ENCODE measurements at places on chromosomes 7 and 10.

DNA sequence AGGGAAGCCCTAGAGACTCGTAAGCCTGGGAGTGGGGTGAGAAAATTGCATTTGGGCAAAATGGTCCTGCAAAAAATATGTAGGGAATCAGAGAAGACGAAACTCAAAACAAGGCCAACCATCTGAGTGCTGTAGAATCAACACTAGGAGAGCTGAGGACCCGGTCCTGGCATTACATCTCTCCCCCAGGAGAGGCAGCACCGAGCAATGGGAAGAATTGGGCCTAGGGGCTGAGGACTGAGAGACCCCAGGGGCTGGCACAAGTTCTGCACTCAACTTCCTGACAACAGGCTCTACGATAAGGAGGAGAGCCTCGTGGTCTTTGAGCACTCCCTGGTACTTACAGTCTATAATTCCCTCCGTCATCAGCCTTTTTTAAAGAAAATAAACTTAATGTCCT is 47.6 kb downstream of the BPGM start:
- no peak for DNase-seq

DNA sequence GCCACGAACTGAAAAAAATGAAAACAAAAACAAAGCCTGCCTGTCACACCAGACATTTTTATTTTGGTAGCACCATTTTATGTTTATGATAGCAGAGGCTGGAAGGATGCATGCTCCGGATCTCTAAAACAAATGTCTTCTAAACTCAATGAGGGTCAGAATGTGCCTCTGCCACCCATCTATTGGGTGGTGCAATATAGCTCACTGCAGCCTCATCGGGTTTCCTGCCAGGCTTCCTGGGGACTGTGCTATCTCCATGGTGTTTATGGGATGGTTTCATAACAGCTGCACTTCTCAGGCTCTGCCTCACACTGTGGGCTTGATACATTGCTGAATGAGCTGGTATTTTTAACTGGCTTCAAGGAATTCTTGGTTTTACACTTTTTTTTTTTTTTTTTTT is 94.4 kb downstream of the ITIH5 start:
- no peak for DNase-seq

- no peak for DNase-seq
Observed at GRCh38 chr7:92057375-92057774, 76.9 kb downstream of the CYP51A1 start.

GRCh38 chr7:79820387-79820786 is 314.2 kb upstream of the GNAI1 start:
- DNase-seq = no peak

- no peak for DNase-seq
Observed at GRCh38 chr7:149855361-149856305, 17.5 kb downstream of the ZNF862 start.

DNA sequence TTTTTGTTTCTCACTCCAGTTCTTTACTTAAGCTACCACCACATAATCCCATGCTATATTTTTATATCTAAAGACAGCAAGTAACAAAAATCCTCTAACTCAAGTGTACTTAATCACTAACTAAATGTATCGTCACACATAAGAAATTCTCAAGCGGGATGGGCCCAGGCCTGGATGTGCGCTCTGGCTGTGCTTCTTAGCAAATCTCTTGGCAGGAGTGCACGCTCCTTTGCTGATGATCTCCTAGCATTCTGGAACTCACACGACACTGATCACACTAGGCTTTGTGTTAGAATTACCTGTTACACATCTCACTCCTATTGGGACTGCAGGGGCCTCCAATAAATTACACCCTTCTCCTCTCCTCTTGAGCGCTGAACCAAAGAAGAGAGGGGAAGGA is 46.7 kb upstream of the CALD1 start:
- DNase-seq = no peak

DNA sequence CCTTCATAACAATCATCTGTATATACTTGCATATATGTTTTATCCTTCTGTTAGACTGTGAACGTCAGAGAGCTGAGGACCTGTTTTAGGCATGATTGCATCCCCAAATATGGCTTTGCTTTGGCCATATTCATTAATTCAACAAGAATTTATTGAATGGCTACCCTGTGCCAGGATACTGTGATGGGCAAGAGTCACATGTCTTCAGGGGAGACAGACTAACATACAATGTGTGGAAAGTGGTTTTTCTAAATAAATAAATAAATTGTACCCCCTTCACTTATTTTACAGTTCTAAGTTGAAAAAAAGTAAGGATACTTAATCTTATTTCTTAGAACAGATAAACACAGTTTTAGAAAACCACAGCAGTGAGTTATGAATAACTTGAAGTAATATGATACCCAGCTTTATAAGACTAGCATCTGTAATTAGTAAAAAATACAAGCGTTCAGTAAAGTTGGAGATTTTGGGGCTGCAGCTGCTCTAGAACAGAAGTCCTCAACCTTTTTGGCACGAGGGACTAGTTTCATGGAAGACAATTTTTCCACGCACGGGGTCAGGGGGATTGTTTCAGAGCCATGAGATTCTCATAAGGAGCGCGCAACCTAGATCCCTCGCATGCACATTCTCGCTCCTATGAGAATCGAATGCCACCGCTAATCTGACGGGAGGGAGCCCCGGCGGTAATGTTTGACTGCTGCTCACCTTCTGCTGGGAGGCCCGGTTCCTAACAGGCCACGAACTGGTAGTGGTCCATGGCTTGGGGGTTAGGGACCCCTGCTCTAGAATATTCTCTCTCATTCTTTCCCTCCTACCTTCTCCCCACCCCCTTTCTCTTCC is 89.4 kb upstream of the MTPN start:
- no peak for DNase-seq

- DNase-seq = no peak
Observed at GRCh38 chr7:135352285-135352684, 118.6 kb downstream of the STRA8 start.

DNA sequence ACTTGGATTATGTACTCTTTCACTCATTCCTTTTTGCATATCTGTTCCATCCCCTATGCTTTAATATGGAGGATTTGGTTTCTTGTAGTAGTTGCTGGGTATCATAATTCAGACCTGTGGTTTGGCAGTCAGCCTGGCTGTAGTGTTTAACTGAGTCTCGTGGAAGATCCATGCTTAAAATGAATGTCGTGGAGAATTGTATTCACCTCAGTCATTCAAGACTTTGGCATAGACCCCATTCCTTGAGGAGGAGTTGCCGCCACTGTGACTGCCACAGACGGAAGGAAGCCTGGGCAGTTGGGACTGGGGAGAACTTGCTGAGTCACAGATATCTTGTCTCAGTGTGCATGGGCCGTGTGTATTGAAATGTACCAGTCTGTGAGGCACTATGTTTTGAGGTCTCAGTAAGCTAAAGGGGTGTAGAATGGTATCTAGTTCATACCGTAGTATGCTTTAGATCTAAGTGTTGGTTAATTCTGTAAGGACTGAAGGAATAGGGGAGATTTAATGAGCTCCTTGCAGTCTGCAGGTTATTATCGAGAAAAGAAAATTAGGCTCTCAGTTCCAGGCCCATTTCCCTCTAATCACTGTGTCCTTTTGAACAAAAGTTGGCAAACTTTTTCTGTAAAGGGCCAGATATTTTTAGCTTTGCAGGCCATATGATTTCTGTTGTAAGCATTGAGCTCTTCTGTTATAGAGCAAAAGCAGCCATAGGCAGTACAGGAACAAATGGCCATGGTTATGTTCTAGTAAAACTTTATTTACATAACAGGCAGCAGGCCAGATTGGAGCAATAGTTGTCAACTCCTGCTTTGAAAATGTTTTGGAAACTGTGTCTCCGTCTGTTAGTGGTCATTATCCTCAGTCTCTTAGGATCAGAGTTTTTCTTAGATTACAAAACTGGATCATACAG is 76.8 kb downstream of the TPST1 start:
- no peak for DNase-seq

DNA sequence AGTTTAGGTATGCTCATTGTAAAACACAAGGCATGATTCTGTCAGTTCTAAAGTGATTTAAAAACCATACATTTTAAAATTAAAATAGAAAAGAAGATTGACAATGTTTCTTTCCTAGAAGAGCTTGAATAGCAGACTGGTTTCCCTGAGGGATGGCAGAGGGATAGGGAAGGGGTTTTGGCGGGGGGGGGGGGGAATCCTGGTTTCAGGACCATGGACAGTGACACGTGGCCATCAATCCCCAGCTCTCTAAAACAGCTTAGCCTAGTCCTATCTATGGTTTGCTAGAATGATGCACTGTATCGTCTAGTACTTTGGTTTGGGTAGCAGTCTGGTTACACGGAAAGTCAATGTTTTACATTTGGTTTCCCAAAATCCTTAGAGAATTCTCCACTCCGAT is 88.7 kb downstream of the PHYHIPL start:
- no peak for DNase-seq

DNA sequence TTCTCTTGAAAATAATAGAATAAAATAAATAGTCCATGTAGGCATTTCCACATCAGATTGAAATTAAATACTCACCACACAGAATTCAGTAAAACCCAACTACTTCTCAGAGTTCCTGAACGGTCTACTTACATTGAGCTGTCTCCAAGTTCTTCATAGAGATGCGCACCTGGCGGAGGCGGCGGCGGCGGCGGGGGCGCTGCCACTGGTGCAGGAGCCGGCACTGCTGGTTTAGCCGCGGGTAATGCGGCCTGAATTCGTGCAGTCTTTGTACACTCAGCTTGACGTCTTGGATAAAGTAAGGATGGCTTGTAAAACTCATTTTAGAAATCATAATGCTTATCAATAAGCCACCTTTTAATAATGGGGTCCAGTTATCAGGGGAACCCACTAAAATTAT is 973.8 kb downstream of the PCDH15 start:
- no peak for DNase-seq

DNA sequence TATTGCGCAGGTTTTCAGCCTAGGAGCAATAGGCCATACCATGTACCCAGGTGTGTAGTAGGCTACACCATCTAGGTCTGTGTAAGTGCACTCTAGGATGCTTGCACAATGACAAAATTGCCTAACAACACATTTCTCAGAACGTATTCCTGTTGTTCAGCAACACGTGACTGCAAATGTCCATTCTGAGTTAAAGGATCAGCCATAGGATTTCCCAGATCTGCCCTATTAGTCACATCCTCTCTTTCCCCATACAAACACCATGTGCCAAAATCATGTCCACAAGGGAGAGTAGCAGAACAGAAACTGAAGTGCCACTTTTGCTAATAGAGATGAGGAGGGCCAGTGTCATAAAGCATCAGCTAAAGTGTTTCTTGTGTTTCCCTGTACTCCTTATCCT is 42.6 kb upstream of the AMPH start:
- no peak for DNase-seq

GRCh38 chr7:155357573-155358041 is 59.9 kb downstream of the INSIG1 start:
- DNase-seq = no peak

DNA sequence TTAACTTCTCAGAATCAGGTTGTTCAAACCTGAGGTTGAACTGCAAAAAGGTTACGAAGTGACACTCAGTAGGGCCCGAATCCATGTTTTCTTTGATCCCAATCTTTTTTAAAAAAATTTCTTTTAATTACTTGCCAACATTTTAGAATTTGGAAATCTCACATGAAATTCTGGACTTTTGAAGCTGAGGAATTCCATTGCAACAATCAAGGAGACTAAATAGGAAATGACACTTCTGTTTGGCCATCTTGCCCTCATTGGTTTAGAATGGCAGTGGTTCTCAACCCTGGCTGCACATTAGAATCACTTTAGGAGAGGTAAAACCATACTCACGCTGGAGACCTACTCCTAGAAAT is 471 bp upstream of the TOMM7 start:
- DNase-seq = no peak

DNA sequence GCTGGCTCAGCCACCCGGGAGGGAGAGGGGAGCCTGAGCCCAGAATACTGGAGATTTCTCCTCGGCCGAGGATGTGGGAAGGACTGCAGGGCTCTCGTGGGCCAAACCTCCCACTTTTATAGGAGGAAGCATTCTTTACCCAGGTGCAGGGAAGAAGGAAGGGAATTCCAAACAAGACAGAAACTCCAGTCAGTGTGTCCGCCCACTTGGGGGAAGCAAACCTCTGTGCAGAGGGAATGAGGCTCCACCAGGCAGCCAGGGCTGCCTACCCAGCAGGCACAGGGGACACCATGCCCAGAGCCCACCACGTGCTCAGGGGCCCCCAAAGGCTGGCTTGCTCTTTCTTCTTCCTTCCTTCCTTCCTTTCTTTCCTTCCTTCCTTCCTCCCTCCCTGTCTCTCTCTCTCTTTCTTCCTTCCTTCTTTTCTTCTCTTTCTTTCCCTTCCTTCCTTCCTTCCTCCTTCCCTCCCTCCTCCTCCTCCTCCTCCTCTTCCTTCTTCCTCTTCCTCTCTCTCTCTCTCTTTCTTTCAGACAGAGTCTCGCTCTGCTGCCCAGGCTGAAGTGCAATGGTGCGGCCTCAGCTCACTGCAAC is 15.4 kb upstream of the FZD9 start:
- DNase-seq = no peak

DNA sequence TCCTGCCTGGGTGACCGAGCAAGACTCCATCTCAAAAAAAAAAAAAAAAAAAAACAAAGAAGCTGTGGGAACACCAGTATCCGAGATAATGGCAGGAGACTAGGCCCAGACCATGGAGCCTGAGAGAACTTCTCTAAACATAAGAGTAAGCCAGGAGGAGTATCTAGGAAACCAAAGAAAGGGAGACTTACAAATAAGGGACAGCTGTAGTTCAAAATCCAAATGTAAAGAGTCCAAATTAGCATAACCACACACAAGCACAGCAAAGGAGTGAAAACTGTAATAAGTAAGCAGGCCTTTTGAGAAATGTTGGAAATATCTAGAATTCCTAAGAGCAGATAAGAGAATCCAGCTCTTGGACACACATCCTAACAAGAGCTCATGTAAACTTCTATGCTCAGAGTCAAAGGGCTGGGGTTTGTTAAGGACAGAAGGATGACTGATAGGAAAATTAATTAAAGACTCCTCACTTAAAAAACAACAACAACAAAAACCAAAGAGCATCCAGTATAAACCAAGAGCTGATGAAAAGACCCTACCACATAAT is 15.8 kb downstream of the ZNF25 start:
- DNase-seq = no peak

GRCh38 chr7:17466216-17466615 is 167.8 kb downstream of the AHR start:
- no peak for DNase-seq

GRCh38 chr10:113561214-113561613 is 8.4 kb downstream of the HABP2 start:
- DNase-seq = no peak

DNA sequence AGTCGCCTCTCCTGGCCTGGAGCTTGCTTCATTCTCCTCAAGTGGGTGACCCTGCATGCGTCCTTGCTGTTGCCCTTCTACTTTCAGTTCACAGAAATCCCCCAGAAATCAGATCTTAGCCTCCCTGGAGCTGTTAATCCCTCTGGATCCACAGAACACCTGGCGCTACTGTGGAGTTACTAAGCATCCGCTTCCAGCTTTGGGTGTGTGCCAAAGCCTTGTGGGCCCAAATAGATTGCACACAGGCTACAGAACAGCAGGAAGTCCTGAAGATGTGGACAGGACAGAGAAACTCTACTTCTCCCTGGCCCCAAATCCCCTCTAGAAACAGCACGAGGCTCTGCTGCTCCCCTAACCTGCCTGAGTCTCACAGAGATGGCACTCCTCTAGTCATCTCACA is 36.6 kb upstream of the PDLIM1 start:
- DNase-seq = no peak

GRCh38 chr10:92492748-92493240 is 81.1 kb downstream of the IDE start:
- no peak for DNase-seq
